Skeletal muscle tissue (tissue), 5 donors: ENCODE measurements at places on chromosomes 16 and 17. TPM values are rescaled to one million over a fixed set of nuclear protein-coding genes. Genes with fewer than 3 reads are reported as not detected.

GAST gene
- not detected for total RNA-seq

TOX3 gene
- 0.52 TPM for total RNA-seq

XAF1 gene
- 7.3 TPM for total RNA-seq

PIMREG gene
- total RNA-seq: 6.3 TPM

ABI3 gene
- 1.0 TPM for total RNA-seq

CRK gene
- total RNA-seq: 42.8 TPM

AANAT gene
- not detected for total RNA-seq

ITGB3 gene
- 11.0 TPM for total RNA-seq

TMEM235 gene
- not detected for total RNA-seq

KRTAP1-5 gene
- total RNA-seq: not detected

TBC1D3E gene
- not detected for total RNA-seq

TCAP gene
- 78.8 TPM for total RNA-seq

HSD17B2 gene
- total RNA-seq: not detected

KRTAP4-5 gene
- total RNA-seq: not detected

RRN3 gene
- total RNA-seq: 26.6 TPM

SLC9A5 gene
- not detected for total RNA-seq

PPP1R1B gene
- total RNA-seq: 3.1 TPM

ADAM11 gene
- 0.52 TPM for total RNA-seq

HOXB7 gene
- total RNA-seq: 1.0 TPM

CSH1 gene
- not detected for total RNA-seq

RHBDL1 gene
- total RNA-seq: under 0.01 TPM

ORC6 gene
- 3.1 TPM for total RNA-seq
